Vagina (tissue), 2 donors: ENCODE measurements at places on chromosomes 5 and 9.

GRCh38 chr9:120899490-120900068, 22.6 kb upstream of the PHF19 start:
- peaks cover 13% of the 10 kb centered on the region for H3K4me1 ChIP-seq
- no peak for DNase-seq
- no peaks in the 10 kb centered on the region for H3K27me3 ChIP-seq

DNA sequence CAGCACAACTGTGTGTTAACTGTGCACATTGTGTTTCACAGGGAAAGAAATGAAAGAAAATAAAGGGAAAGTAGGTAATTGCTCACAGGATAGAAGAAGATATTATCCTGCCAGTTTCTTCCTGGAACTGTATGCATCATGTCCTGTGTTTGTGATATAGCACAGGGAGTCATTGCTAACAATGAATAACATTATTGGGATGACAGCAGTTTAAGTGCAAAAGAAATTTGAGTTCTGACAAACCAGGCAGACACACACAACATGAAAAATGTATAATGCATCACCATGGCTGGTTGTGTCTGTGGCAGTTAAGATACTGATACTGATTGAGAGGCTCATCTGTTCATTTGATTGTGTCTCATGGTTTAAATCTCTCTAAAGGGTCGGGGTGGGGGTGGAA, 145.4 kb downstream of the SPATA31D1 start:
- no peak for DNase-seq
- no peaks in the 10 kb centered on the region for H3K27me3 ChIP-seq
- no peak overlapping the region for H3K4me3 ChIP-seq
- H3K36me3 ChIP-seq: no peaks in the 10 kb centered on the region
- H3K4me1 ChIP-seq: no peaks in the 10 kb centered on the region

GRCh38 chr5:151384106-151384505, 36.7 kb upstream of the SLC36A2 start:
- H3K4me3 ChIP-seq: no peak overlapping the region
- H3K27me3 ChIP-seq: no peaks in the 10 kb centered on the region
- no peaks in the 10 kb centered on the region for H3K36me3 ChIP-seq
- no peak for DNase-seq
- H3K4me1 ChIP-seq: no peaks in the 10 kb centered on the region

- H3K4me3 ChIP-seq: no peak overlapping the region
- no peaks in the 10 kb centered on the region for H3K27me3 ChIP-seq
- no peak overlapping the region for H3K27ac ChIP-seq
- H3K4me1 ChIP-seq: no peaks in the 10 kb centered on the region
These were observed 25.0 kb upstream of the OCLN start for GRCh38 chr5:69467442-69468225.

GRCh38 chr9:2019723-2020122, 4.6 kb downstream of the SMARCA2 start:
- H3K27ac ChIP-seq: peak overlapping the region; percentile 98
- peaks cover 59% of the 10 kb centered on the region for H3K4me1 ChIP-seq
- no peaks in the 10 kb centered on the region for H3K27me3 ChIP-seq
- no peak for DNase-seq
- no peaks in the 10 kb centered on the region for H3K36me3 ChIP-seq

DNA sequence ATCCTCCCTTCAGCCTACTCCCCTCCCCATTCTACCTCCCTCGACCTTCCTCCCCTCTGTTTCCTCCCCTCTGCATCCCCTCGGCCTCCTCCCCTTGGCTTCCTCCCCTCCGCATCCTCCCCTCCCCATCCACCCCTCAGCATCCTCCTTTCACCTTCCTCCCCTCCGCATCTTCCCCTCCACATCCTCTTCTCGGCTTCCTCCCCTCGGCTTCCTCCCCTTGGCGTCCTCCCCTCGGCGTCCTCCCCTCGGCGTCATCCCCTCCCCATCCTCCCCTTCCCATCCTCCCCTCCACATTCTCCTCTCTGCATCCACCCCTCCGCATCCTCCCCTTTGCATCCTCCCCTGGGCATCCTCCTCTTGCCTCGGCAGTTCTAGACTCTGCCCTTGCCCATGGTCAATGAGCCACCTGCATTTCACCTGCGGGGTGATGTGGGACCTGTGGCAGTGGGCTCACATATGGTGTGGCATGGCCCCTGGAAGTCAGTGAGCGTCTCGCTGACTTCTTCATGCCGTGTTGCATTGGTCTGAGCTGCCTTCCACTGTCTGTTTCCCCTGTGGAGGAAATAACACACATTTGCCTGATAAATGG, 113.0 kb downstream of the WNK2 start:
- no peaks in the 10 kb centered on the region for H3K36me3 ChIP-seq
- H3K4me3 ChIP-seq: no peak overlapping the region
- no peaks in the 10 kb centered on the region for H3K4me1 ChIP-seq
- no peaks in the 10 kb centered on the region for H3K27me3 ChIP-seq
- no peak for DNase-seq
- H3K27ac ChIP-seq: no peak overlapping the region

DNA sequence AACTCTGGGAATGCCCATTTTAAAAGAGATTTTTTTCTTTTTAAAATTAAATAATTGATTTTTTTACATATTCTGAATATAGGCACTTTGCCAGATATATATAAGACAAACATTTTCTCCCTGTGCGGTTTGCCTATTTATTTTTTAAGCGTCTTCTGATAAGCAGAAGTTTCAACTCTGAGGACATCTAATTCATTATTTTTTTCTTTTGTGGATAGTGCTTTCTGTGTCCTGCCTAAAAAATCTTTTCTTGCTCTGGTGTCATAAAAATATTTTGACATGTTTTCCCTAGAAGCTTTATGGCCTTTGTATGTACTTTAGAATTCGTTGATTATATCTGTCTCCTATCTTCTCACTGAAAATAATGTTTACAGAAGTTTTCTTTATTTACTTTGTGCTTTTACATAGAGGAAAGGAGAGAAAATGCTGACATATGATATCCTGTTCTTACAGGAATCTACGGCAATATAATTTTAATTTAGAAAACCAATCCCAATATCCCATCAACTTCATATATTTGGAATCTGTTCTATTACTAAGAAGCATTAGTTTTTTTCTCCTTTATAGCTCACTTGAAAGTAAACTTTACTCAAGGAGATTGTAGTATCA, 111.9 kb upstream of the EFNA5 start:
- no peaks in the 10 kb centered on the region for H3K27me3 ChIP-seq
- no peaks in the 10 kb centered on the region for H3K4me1 ChIP-seq
- no peak overlapping the region for H3K27ac ChIP-seq
- H3K36me3 ChIP-seq: no peaks in the 10 kb centered on the region

DNA sequence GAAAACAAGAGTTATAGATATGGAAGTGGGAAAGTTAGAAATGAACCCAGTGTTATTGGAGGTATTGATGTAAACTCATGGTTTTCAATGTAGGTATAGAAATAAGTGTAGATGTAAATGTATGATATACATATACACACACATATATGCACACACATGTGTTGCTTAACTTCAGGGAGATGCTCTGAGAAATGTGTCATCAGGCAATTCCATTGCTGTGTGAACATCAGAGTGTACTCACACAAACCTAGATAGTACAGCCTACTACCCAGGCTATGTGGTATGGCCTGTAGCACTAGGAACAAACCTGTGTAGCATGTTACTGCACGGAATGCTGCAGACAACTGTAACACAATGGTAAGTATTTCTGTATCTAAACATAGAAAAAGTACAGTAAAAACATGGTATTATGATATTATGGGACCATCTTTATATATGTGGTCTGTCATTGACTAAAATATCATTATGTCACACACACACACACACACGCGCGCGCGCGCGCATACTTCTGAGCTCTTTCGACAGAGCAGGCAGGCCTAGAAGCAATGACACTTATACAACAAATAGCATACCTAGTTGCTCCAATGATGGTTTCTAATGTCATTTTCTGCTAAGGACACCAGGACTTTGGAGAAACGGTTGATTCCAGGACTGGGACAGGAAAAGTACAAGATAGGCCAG, 86.6 kb downstream of the MACROH2A1 start:
- H3K27me3 ChIP-seq: no peaks in the 10 kb centered on the region
- no peak for DNase-seq
- H3K4me3 ChIP-seq: no peak overlapping the region
- no peak overlapping the region for H3K27ac ChIP-seq

GRCh38 chr9:133990366-133991213, 1.5 kb downstream of the VAV2 start:
- H3K36me3 ChIP-seq: no peaks in the 10 kb centered on the region
- peak overlapping the region; percentile 60 for H3K4me3 ChIP-seq
- DNase-seq: no peak
- H3K4me1 ChIP-seq: peaks cover 25% of the 10 kb centered on the region

DNA sequence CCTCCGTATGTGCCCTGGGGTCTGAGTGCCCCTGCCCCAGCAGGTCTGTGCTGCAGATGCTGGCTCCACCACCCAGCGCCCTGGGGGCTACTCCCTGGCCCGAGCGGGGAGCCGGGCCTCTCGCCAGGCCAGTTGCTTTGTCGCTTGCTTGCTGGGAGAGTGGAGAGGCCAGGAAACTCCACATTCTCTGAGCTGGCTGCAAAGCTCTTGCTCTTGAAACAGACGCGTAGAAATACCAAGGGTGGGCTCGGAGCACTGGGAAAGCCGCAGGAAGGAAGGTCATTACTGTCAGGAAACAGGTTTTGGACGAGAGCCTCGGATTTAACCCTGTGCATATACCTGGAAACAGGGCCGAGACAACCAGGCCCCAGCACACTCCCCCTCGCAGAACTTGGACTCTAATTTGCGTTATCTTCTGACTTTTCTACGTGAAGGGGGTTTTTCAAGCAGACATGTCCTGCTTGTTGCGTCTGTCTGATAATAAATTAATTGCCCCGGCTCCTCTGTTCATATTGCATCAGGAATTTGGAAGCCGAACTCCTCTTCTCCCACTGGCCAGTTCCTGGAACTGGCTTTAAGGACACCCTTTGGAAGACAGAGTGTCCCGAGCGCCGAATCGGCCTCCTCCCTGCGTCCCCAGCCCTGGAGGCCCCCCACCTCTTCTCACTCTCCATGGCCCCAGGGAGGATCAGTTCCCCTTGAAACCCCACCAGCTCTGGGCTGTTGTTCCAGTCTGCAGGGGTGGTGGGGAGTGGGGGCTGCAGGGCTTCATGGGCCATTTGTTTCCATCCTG, 11.2 kb downstream of the ADAMTSL2 start:
- H3K27ac ChIP-seq: no peak overlapping the region
- no peaks in the 10 kb centered on the region for H3K36me3 ChIP-seq

DNA sequence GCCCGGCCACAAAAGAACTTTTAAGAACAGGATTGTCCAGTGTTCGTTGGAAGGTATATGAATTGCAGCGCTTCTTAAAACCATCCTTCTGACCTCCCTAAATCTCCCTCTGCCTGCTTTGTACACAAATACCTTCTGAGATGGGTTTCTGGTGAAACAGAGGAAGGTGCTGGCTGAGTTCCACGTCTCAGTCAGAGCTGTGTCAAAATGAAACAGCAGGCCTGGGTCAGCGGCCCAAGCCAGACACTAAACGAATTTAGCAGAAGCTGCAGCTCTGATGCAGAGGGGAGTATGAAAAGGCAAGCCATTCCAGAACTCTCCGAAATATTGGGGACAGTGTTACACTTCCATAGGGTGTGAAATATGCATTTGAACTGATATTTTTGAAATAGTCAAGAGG, 37.8 kb upstream of the CRB2 start:
- peaks cover 8% of the 10 kb centered on the region for H3K4me1 ChIP-seq
- H3K36me3 ChIP-seq: no peaks in the 10 kb centered on the region
- H3K4me3 ChIP-seq: no peak overlapping the region
- no peaks in the 10 kb centered on the region for H3K27me3 ChIP-seq

DNA sequence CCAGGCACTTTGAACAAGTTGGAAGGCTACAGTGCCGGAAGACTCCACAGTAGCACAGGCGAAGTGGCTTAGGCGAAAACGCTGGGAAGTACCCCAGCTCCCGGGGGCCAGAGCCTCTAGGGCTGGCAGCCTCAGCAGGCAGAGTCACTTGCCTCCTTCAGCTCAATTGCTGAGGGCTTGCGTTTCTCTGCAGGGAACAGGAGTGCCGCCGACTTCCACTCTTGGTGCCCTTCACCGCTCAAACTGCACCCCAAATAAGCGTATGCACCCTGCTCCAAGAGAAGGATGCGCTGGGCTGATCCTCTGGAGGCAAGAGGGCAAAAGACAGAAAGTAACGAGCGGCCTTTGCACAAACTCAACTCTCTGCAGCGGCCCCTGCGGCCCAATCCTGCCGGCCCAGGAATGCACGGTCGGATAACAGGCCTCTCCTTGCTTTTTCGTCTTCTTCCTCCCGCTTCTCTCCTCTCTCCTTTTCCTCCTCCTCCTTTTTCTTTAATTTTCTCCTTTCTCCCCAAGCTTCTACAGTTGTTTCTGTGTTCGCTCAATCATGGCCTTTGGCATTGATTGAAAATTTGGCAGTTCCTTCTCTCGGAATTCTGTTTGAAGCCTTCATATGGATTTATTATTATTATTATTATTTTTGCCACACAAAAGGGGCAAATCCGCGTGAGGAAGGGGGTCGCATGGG, 1.1 kb upstream of the S1PR3 start:
- H3K27ac ChIP-seq: peak overlapping the region; percentile 92
- no peaks in the 10 kb centered on the region for H3K27me3 ChIP-seq
- no peak for DNase-seq
- H3K4me3 ChIP-seq: peak overlapping the region; percentile 71
- H3K36me3 ChIP-seq: no peaks in the 10 kb centered on the region

DNA sequence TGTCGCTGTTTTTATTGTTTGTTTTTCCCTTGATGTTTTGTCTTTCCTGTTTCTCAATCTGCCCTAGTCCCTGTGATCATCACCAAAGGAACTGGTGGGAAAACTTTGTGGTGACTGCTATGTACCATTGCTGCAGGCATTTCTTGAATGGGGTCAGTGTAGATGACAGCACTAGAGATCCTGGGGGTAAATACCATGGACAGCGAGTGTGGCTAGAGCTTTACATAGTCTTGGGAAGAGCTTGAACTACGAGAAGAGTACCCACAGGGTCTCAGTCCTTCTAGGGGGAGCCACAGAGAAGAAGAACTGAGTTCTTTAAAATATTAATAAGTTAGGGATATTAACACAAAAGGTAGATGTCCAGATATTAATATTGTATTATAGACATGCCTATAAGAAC, 138.8 kb downstream of the PAM start:
- H3K27ac ChIP-seq: no peak overlapping the region
- H3K4me1 ChIP-seq: peaks cover 14% of the 10 kb centered on the region
- no peak overlapping the region for H3K4me3 ChIP-seq
- no peaks in the 10 kb centered on the region for H3K36me3 ChIP-seq
- no peaks in the 10 kb centered on the region for H3K27me3 ChIP-seq

- H3K27me3 ChIP-seq: no peaks in the 10 kb centered on the region
- H3K27ac ChIP-seq: no peak overlapping the region
- no peak overlapping the region for H3K4me3 ChIP-seq
- no peaks in the 10 kb centered on the region for H3K36me3 ChIP-seq
- no peaks in the 10 kb centered on the region for H3K4me1 ChIP-seq
- no peak for DNase-seq
These were observed 55.1 kb downstream of the MEGF9 start for GRCh38 chr9:120659209-120659608.
